ENCODE measurements at places on chromosomes 16 and 17.

DNA sequence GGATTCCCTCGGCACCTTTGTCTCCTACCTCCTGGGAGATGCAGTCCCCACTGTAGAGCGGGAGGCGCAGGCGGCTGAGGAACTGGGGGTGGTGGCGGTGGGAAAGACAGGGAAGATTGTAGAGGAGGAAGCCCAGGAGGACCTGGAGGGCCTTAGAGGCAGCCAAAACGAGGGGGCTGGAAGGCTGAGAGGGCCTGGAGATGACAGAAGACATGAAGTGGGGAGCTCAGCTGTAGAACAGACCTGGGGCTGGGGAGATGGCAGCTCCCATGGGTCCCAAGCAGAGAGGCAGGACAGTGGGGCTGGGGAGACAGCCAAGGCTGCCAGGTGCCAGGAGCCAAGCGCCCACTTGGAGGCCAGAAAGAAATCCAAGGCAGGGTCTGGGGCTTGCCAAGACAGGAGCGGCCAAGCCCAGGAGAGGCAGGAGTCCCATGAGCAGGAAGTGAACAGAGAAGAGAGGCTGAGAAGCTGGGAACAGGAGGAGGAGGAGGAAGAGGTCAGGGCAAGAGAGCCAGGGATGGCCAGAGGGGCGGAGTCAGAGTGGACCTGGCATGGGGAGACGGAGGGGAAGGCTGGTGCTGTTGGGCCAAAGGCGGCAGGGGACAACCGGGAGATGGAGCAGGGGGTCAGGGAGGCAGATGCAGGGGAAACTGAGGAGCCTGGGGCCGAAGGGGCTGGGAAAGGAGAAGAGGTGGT is 803 bp downstream of the APOBR start:
- DNase-seq = peak; percentile 8

GRCh38 chr17:4556996-4557395 is 1.8 kb upstream of the MYBBP1A start:
- DNase-seq = no peak

GRCh38 chr17:28841901-28842281 is 699 bp downstream of the FAM222B start:
- DNase-seq = no peak

- DNase-seq = peak; percentile 64
Observed at GRCh38 chr17:82859431-82860403, 19.9 kb upstream of the ZNF750 start.

DNA sequence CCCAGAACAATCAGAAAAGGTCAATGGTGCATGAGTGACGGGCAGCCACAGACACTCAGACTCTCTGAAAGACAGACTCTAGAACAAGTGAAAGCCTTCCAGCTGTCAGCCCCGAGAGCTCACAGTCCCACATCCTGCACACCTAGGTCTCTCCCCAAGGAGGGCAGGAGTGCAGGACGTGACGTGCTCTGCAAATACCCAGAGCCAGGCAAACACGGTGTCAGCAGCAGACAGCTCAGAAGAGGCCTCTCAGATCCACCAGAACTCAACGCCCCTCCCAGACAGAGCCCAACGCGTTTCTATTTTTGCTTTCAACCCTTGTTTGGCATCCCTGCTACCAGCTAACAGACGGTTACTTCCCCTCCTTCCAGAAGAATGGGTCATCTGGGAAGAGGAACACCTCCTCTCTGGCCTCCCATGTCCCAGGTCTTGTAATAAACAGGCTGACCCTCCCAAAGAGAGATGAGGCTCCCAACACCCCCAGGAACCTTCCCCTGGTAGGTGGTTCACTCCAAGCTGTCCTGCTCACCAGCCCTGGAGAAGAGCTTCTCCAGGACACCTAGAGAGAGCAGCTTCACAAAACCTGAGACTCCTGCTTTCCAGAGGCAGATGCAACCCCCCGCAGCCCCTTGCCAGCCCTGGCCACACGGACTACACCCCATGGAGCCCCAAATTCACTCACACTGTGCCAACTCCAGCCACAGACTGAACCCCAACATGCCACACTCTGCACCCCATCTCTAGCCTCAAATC is 7.6 kb downstream of the PITPNM3 start:
- DNase-seq = no peak

DNA sequence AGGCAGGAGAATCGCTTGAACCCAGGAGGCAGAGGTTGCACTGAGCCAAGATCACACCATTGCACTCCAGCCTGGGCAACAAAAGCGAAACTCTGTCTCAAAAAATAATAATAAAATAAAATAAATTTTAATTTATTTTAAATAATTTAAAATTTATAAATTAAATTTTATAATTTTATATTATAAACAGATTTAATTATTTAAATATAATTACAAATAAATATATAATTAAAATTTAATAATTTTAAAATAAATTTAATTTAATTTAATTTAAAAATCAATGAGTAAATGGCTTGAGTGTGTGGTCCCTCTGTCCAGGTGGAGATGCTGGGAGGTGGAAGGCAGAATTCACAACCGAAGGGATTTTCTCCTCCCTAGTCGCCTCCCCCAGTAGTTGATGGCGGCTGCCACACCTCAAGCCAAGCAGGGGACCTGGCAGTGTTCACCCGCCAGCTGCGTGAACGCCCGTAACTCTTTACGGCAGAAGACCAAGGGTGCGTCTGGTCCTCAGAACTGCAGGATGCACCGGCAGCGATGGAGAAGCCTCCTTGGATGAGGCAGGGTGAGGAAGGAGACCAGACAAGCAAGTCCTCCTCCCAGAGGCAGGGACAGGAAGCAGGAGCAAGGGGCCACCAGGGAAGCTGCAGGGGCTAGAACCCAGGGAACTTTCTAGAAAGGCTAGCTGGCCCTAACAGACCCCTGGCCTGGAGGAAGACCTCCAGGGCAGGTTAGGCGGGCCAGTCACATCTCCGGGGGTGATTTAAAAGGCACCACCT is 22.9 kb upstream of the KRT17 start:
- DNase-seq = no peak

GRCh38 chr16:76984196-76984595 is 206.8 kb upstream of the MON1B start:
- DNase-seq = no peak

DNA sequence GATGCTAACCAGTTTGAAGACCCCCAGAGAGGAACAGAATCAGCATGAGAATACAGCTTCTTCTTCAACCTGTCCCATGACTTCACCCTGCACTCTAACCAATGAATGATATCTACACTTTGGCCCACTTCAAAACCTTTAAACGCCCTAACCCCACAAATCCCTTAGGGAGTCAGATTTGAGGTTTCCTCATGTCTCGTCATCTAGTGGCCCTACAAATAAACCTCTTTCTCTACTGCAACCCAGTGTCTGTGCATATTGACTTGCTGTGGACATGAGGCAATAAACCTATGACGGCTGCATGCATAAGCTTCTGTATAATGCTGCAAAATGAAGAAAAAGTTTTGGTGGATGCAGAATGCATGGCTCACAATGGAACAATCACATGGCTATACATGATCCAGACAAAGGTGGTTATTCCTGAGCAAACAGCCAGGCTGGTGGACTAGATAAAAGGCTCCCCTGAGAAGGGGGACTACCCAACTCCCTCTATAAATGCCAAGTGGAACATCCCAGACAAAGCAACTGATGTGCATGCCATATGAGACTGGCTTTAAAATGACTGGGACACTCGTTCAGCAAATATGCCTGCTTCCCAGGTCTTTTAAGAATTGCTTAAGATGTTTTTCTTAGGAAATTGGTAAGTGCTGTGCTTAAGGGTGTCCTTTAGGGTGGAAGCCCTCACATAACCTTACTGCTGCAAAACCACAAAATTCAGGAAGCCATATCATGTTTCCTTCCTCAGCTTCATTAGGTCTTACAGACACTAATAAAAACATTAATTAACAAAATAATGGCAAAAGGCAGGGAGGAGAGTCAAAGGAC is 12.2 kb downstream of the N4BP1 start:
- no peak for DNase-seq

DNA sequence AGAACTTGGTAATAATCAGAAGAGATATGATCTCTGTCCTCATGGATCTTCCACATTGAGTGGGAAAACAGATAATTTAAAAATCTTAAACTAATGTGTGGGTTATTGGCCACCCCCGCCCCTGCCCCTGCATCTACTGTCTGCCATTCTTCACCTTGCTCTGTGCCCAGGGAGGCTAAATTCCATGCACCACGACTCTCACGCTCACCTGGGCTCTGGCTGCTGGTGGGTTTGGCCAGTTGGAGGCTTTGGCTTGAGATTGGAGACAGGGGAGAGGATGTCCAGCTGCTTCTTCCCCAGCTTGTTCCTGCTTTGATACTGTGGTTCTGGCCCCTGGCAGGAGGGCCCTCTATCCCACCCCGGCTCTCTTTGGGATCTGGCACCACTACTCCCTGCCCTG is 127.9 kb downstream of the IRX5 start:
- DNase-seq = no peak

DNA sequence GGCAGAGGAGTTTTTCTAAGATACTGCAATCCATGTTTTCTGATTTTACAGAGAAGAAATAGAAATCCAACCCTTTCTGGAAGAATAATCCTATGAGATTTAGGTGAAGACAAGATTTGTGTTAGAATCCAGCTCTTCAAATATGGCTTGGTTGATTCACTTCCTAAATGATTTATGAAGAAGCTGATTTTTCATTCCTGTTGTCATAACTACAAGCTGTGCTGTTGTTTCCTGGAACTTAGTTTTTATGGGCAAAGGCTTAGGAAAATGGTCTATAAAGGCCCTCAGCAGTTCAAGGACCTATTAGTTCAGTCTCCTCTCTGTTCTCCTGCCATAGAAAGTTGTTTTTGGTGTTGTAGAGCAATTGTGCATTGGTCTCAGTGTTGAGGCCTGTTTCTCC is 174.2 kb upstream of the FAM20A start:
- DNase-seq = no peak

DNA sequence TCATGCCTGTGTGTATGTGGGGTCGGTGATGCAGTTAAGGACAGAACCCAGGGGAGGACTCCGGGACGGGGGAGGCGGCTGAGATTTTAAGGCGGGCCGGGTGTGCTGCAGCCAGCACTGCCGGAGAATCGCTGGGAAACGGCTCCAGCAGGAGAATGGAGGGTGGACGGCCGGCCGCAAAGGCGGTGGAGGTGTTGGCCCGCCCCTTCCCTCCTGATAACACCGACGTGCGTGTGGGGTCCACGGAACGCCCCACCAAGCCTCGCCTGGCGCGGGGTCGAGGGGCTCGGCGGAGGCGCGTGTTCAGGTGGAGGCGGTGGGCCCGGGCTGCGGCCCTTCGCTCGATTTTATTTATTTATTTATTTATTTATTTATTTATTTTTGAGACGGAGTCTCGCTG is 633 bp downstream of the ZNF843 start:
- no peak for DNase-seq

- DNase-seq = no peak
Observed at GRCh38 chr16:65213866-65214595, 92.2 kb upstream of the CDH11 start.

Measured in CD4-positive, alpha-beta memory T cell (primary cell).